ENCODE measurements at places on chromosomes 16 and 17.

DNA sequence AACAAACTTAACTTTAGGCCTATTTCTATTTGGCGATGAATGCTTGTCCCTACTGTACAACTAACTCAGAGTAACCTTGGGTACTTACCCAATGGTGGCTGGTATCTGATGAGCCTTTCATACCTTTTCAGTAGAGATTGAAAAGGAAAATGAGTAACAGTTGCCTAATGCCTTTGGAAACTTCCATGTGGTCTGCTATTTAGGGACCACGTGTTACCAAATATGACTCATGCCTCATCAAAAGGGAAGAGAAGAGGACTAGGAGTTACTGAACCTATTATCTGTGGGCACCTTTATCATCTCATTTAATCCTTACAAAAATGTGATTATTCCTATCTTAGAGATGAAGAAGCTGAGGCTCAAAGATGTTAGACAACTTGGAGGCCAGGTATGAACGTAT, 8.1 kb downstream of the MYOCD start:
- peak; percentile 45 for DNase-seq

- peak; percentile 94 for DNase-seq
These were observed 8.3 kb downstream of the OTOP3 start for GRCh38 chr17:74943808-74944522.

DNA sequence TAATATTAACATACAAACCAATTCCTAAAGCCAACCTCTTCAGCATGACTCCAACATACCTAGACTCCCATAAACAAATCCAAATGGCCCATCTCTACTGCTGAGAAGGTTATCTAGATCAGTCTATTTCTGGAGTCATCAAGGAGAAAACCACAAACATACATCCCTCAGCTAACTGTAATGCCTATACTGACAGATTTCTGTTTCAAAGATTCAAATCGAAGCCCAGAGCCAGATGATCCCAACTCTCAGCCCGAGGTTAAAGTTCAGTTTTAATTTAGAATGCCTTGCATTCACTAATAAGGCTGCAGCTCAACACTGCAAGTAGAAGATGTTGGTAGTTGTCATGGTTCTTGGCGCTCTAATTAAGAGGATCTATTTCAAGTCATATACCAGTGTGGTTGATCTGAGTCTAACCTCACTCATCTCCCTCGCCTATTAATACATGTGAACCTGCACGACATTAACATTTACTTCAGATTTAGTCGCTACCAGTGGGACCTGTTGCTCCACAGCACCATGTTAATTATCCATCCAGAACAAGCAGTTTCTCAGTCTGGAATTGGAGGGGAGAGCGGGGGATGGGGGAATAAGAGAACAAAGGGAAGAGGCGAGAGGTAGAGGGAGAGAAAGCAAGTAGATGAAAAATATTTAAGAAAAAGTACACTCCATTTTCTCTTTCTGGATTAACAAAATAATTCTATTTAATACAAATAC, 15.4 kb downstream of the PHF12 start:
- DNase-seq: no peak

DNA sequence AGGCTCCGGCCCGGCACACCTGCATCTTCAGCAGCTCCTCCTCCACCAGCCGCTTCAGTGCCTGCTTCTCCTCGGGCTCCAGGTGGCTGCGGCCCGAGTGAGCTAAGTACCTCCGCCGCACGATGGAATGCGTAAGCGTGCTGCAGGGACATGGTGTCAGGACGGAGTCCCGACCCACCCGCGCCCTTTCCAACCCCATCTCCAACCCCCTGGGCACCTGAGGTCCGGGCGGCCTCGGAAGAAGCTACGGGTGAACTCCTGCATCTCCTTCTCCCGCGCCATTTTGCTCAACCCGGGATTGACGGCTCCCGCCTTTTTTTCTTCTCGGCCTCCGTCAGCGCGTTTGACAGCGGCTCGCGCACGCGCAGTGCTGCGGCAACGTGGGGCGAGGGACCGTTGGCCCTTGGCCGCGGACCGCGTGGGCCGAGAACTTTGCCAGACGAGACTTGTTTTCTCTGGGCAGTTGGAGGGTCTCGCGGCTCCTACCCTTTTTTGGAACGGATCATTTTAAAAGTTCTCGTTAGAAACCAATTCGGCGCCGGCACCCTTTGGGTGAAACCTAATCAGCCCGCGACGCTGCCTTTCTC, at the start of gene HIRIP3:
Gene HIRIP3 (minus strand): TSS at position 294 of the 587 bp plus-strand sequence. CDS start 12 bp downstream, at position 282.
- DNase-seq: peak; percentile 84

GRCh38 chr17:27603880-27604794, 26.9 kb upstream of the LGALS9 start:
- DNase-seq: peak; percentile 73

GRCh38 chr17:57708410-57708809, 36.7 kb downstream of the CCDC182 start:
- DNase-seq: no peak

DNA sequence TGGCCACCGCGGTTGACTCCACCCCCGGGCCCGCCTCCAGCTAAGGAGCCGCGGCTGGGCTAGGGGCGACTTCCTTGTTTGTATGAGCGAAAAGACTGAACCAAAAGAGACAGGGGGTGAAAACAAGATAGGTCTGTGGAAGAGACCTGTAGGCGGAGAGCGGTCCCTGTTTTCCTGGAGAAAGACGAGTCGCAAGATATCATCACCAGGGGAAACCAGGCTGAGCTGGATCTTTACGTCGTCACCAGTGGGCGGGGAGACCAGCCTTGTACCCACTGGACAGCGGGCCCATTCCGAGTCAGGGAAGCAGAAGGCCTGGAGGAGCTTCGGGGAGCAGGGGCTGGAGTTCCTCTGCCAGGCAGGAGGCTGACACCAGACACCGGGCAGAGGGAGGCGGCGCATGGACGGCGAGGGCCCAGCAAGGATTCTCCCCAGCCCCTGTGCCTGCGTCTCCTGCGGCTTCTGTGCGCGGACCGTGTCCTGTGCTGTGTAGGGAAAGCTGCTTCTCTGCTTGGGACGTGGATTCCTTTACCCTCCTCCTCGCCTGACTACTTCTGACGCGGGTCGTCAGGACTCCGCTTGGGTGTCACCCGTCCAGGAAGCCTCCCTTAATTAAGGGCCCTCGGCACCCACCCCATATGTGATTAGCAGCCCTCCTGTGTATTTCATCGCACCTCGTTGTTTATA, 10.3 kb upstream of the ARL4D start:
- peak; percentile 97 for DNase-seq

GRCh38 chr17:80722661-80723060, 178.0 kb downstream of the RPTOR start:
- no peak for DNase-seq

DNA sequence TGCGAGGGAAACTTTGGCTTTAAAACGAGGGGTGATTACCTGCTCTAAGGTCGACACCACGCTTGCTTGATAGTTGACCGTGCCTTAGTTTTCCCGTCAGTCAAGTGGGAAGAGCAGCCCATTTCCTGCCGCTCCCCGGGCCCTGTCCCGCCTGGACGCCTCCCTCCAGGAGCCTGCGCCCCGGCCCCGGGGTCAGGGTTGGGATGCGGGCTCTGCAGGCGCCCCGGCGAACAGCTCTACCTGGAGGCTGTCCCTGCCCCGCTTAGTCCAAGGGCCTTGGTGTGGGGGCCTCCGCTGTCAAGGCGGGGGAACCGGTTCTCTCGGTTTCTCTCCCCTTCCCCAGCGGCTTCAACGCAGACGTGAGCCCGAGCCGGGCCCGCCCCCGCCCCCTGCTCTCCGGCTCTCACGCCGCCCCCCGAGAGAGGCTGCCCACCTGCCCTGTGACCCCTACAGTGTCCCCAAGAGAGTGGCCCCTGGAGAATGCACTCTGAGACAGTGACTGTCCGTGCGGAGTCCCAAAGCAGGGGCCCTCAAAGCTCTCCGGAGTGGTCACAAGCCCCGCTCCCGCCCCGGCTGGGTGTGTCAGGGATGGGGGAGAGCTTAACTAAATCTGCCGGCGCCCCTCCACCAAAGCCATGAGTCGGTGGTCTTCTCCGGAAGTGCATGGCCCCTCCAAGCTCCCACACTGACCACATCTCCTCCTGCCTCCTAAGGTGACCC, 117.4 kb upstream of the SMURF2 start:
- peak; percentile 92 for DNase-seq

DNA sequence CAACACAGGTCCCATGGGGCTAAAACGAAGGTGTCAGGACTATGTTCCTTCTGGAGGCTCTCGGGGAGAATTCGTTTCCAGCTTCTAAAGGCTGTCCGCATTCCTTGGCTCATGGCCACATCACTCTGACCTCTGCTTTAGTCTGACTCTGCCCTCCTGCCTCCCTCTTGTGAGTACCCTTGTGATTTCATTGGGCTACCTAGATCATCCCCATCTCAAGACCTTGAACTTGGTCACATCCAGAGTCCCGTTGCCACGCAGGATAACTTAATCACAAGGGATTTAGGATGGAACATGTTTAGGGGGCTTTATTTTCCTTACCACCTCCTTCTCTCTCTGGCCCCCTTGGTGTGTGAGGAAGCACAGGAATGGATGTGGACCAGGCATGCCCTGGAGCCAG, 160.9 kb upstream of the PLCG2 start:
- DNase-seq: no peak

GRCh38 chr17:6677158-6677831, 25.7 kb downstream of the C17orf100 start:
- DNase-seq: no peak

DNA sequence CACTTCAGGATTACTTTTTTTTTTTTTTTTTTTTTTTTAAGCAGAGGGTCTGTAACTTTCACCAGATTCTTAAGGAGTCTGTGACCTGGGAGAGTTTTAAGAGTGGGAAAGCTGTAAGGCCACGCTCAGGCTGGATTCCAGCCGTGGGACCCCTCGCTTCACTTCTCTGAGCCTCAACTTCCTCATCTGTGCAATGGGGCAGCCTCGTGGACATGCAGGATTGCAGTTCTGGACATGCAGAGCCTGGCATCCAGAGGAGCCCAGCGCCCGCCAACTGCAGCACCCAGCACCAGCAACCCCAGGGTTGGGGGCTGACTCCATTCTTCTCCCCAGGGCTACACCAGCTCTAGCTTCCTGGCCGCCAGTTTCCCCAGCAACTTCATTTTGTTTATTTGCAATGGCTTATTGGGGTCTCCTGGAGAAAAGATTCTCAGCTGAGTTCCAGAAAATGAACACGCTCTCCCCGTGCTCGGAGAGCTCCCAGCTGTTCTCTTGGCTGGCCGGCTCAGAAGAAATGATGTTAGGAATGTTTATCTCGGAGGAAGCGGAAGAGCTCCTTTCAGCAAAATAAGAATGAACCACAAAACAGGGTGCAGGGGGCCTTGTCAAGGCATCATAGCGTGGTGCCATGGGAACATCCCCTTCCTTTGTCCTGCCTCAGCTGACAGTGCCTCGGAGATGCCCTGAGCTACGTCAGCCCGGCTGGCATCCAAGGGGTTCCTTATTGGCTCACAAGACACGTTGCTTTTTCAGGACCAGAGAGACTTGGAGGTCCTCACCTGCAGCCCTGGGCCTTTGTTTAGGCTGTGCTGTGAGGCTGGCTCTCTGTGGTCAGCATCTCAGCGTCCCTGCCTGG, 22.9 kb upstream of the ZCCHC14 start:
- no peak for DNase-seq

DNA sequence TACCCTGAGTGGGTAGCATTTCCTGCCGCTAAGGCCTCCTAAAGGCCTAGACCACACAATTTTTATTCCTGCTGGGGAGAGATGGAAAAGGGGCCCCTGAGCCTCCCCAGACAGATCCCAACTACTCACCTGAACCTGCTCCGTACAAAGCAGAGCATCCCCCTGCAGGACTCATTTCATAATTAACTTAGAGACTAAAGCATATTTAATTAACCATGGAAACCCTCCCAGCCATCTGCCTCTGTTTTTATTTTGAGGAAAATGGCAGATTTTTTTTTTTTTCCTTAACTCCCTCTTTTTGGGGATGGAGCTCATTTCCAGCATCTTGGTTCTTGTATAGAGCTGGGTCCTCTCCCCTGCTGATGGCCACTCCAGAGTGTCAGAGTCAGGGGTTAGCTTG, 96.5 kb upstream of the CRHR1 start:
- DNase-seq: no peak

DNA sequence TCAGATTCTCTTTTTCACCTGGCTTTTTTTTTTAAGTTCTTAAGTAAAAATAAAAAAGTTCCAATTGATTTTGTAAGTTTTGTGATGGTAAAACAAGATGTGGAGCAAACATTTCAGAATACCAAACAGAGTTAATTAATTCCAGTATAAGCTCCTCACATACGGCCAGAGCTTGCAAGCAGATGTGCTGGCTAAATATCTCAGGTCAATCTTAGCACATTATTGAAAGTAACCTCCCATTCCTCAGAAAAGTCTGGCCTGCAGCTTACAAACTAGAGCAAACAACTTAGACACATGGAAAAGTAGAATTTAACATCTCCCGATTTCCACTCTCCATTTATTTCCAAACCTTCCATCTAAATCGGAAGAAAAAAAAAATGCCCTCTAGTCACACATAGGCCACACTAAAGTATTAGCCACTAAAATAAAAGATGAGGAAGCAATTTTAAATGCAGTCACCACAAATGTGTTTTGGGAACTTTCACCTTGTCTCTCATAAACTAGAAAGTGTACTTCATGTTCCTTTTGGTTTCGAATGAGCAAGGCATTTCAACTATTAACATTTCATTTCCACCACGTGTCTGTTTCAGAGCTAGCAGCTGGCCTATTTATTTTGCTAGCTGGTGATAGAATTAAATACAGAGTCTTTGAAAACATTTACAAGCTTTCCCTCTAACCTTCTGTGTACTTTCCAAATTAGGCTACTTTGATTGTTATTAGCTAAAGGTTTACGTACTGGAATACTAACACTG, 143.3 kb downstream of the STX8 start:
- DNase-seq: peak; percentile 42

- no peak for DNase-seq
These were observed 142.3 kb upstream of the CDH5 start for GRCh38 chr16:66224186-66224585.

- DNase-seq: no peak
These were observed 198.8 kb upstream of the CIBAR2 start for GRCh38 chr16:85310868-85311585.

GRCh38 chr16:74903120-74903519, 81.8 kb downstream of the WDR59 start:
- DNase-seq: no peak

Data from trophoblast cell (in vitro differentiated cells and primary cell).